ENCODE measurements at places on chromosomes 11 and 22.

DNA sequence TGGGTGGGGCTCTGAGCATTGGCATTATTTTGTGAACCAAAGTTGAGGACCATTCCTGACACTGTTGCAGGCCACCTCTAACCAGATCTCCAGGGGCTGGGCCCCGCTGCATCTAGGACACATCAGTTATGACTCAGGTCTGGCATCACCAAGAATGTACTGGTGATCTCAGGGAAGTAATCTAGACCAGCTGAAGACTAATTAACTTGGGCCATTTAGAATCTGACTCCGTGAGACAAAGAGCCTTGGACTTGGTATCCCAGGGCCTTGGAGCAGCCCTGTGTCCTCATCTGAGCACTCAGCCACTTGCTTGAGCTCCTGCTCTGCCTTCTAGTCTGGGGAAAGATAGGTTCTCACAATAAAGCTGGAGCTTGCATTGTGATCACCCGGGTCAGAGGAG lies 200.6 kb downstream of the KIRREL3 start:
- DNase-seq, result no peak

GRCh38 chr11:114196997-114197703 lies 99.0 kb upstream of the NNMT start:
- no peak for DNase-seq

GRCh38 chr22:39296981-39297489 lies 22.4 kb downstream of the RPL3 start:
- DNase-seq, result no peak

DNA sequence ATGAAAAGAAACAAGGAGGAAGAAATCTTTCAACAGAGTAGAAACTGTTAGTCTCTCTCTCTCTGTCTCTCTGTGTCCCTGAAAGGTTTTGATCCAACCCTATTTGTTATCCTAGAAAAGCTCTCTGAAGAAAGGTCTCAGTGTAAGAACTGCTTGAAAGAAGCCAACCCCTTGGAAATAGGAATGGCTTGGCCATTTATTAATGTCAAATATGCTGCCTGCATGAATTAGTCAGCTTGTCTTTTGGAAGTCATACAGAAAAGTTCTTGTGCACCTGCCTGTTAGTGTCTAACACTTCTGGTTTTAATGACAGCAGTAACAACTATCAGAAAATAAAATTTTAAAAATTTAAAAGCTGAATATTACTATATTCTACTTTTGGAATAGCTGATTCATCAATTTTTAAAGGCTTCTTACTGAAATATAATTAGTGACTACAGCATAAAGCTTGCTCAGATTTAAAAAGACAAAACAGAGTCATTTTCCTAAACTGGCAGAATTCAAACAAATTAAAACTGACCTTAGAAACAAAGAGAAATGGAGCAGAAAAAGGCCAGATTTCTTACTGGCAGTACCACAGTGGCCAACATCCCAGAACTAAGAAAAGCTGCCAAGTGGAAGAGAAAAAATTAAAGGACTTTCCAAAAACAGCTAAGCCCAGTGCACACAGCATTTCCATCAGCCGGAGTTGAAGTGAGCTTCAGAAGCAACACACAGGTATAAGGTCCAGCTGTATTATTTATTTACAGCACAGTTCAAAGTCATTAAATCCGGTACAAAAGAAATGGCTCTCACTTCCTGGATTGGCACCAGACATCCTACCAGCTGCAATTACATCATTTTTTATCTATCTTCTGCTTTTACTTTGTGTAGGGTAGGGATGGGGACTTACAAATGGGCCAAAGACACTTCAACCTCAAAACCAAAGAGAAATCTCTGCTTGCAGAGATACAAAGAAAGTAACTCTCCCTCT lies 76.3 kb downstream of the PRCP start:
- no peak for DNase-seq

- no peak for DNase-seq
Measured at GRCh38 chr11:2269601-2270321, 627 bp downstream of the ASCL2 start.

GRCh38 chr11:114610984-114611944 lies 15.7 kb upstream of the NXPE4 start:
- DNase-seq, result peak; percentile 80

DNA sequence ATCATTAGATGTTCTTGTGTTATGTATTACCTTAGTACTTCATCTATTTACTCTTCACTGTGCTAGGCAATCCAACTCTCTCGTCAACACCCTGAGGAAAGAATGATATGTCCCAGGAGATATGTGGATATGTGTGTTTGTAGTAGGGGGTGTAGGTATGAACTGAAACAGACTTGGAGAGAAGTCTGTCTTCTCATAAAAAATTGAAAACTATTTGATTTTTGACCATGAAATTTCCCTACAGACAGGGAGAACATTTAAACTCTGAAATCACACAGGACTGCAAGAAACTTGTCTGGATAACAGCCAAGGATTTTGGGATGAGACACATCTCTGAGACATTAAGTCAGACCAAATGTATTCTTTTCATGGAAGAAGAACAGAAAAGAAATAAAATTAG lies 967.0 kb upstream of the FAT3 start:
- DNase-seq, result no peak

GRCh38 chr11:9714272-9714940 lies 50.5 kb downstream of the SWAP70 start:
- no peak for DNase-seq

DNA sequence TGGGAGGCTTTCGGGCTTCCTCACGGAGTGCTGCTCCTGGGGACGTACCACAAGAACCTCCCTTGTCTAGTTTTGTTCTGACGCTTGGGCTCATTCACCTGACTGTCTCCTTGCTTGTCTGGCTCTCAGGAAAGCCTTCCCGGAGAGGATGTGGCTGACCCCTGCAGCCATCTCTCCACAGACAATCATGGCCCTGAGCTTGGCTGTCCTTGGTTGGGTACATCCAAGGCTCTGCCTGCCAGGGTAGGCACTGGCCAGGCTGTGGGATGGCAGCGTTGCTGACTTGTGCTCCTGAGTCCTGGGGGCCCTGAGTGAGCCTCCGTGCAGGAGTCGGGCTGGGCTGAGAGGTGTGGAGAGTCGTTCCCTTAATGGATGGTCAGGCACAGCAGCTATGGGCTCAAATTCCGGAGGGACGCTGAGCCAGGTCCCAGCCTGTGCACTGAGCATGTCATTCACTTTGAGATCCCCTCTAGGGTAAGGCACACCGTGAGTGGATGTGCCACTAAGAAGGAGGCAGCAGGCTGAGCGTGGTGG lies 32.8 kb downstream of the BCR start:
- DNase-seq, result no peak

DNA sequence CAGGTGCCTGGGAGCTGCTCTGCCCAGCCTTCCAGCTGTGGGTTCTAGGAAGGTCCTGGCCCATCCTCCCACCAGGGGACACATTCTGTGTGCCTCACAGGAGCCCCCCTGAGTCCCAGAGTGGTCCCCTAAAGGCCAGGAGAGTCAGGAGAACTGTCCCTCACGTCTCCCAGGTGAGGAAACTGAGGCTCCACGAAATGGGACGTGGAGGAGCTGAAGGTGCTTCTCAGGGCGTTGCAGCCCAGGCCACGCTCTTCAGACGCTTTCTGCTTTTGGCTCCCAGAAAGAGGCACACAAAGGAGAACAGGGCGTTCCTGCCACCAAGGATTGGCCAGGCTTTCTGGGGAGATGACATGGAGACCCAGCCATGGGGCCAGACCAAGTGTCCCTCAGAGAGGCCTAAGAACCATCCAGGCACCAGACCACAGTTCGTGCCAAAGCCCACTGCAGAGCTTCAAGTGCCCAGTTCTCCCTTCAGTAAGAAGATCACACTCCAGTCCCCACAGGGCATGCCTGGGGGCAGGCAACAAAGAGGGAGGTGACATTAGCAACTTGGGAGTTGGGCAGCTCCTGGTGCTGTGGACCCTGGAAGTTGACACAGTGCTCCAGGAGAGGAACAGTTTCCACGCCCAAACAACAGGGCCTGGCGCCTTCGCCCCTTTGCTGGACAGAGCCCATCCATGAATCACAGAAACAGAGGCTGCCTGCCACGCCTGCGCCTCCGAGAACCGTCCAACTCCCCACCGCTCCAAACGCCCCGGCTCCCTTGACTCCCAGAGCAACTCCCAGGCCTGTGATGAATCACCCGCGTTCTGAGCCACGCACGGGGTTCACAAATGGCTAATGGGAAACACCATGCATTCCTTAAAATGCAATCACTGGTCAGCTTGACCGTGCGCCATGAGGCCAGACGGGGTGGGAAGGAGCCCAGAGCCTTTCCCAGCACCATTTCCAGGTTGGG lies 589.2 kb downstream of the BRD1 start:
- no peak for DNase-seq

DNA sequence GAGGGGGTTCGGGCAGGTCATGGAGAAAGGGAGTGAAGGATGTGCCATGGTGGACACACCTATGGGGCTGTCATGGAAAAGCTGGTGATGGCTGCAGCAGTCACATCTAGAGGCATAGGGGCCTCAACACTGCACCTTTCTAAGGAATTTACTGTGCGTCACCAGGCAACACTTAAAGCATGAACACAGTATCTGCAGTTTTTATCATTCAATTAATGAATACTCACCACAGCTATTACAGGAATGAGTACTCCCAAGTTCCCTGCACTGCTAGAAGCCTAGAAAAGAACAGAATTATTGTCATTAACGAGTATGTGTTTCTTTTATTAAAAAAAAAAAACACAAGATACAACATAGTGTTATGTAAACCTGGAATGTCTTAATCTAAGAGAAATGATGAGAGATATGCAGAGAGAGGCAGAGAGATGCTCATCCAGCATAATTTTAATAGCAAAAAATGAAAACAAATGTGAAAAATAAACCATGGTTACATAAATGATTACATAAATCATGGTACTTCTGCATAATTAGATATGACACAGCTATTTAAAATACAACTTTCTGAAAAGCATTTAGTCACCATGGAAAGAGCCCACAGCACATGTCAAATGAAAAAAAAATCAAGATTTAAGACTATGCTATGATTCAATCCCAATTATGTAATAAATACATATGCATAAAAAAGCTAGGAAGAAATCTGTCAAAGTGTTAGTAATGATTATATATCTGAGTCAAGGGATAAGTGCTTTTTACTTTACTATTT lies 19.2 kb downstream of the SERPIND1 start:
- DNase-seq, result no peak

- no peak for DNase-seq
Measured at GRCh38 chr11:126140201-126140925, 71.1 kb downstream of the RPUSD4 start.

- DNase-seq, result no peak
Measured at GRCh38 chr11:120386774-120387371, 50.7 kb downstream of the ARHGEF12 start.

DNA sequence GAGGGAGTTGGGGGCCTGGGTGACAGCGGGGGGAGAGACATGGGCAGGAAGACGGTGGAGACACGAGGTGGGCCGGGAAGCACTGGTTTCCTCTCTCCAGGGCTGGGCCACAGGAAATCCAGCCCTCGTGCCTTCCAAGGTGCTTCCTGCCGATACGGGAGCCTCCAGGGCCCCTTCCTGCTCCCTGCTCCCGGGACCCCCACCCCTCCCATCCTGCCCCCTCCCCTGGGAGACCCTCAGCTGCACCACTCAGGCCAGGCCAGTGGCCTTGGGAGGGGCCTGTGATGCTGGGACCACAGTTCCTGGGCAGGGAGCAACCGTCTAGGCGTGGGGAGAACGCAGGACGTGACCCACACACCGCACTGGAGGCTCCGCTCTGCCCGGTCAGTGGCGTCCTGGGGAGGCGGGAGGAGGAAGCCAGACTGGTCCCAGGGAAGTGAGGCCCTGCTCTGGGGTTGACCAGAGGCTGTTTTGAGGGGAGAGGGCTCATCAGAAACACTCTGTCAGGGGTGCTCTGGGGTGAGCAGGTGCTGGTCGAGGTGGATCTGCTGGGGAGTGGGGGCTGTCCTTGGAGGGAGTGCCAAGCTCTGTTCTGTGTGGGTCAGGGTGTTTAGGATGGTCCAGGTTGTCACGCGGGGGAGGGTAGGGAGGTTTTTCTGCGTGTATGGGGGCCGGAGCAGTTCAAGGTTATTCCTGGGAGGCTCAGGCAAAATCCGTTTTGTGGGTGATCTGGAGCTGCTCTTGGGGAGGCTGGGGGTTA lies at the start of gene SHANK3:
SHANK3 (plus strand) TSS at position 353 of the 760 bp plus-strand sequence.
- DNase-seq, result no peak

DNA sequence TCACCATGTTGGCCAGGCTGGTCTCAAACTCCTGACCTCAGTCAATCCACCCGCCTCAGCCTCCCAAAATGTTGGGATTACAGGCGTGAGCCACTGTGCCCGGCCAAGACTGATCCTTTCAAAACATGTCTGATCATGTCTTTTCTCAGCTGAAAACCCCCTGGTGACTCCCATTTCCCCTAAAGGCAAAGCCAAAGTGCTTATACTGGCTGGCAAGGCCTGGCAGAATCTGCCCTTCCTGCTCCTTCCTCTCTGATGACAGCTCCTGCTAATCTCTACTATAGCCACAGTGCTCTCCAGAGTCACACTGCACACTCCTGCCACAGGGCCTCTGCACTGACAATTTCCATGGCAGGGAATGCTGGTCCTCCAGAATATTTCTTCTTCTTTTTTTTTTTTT lies 2.6 kb upstream of the MCHR1 start:
- no peak for DNase-seq

- no peak for DNase-seq
Measured at GRCh38 chr11:29802522-29802921, 214.3 kb downstream of the KCNA4 start.

GRCh38 chr11:18492888-18493287 lies 33.9 kb downstream of the TSG101 start:
- no peak for DNase-seq

GRCh38 chr11:65884716-65885092 lies 3.6 kb downstream of the FIBP start:
- peak; percentile 90 for DNase-seq

DNA sequence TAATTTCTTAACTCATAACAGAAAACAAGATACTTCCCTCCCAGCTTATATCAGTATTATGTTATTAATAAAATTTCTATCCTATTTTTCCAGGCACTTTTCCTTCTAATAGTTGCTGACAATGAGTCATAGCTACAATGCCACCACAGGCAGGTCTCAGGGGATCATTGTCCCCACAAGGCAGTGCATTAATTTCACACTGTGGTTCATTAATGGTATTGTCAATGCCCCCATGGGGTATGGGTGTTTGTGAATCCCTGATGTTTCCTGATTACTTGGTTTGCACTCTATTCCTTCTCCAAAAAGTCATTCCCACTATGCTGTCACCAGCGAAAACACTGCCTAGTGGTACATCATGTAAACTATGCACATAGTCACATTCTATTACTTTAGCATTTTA lies 345.5 kb upstream of the CTSC start:
- no peak for DNase-seq

GRCh38 chr11:115919341-115920091 lies 415.3 kb upstream of the CADM1 start:
- DNase-seq, result peak; percentile 92
